ENCODE measurements at places on chromosomes 7 and 10.

DNA sequence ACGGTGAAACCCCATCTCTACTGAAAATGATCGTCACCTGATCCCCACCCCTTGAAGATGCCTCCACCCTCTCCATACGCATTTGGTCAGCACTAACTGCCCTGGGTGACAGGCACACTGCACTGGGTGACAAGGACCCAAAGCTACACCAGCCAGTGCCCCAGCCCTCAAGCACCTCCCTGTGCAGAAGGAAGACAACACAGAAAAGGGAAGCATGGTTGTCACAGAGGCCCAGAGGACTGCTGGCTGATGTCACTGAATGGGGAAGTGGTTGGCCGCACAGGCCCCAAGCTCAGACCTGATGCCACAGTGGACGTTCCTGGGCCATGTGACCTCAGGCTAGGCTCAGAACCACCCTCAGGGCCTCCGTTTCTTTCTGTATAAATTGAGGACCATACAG, 4.2 kb upstream of the PILRA start:
- no peak for DNase-seq

DNA sequence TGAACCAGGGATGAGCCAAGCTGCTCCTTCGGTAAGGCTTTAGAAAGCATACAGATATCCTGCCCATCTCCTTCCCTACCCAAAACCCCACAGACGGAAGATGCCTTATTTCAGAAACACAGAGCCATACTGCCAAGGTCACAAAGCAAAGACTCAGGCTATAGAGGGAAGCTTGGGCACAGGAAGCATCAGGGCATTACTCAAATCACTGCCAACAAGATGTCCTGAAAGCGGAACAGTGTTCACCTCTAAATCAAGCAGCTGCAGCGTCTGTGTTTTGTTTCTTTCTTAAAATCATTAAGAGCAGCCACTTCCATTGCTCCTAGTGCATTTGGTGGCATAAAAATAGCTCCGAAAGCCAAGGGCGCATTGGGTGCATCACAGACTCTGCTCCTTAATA, 307.3 kb downstream of the SORCS1 start:
- DNase-seq: no peak

GRCh38 chr10:110373059-110373458, 68.3 kb upstream of the SMNDC1 start:
- DNase-seq: no peak

GRCh38 chr7:151631570-151631952, 111.9 kb upstream of the RHEB start:
- DNase-seq: no peak

DNA sequence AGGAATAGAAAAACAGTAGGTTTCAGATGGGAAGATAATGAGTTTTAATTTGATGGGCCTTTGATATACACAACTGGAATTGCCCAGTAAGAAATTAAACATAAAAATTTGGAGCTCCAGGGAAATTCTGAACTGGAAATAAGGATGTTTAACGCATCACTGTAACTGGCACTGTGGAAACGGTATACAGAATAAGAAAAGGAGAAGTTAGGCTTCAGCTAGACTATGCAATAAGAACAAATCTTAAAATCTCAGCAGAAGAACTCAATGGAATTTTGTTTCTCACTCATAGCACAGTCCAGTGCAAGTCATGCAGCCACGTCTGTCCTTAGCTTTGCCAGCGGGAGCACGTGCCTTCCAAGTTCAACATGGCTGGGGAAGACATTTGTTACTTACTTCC, 52.9 kb upstream of the FGL2 start:
- no peak for DNase-seq

- DNase-seq: no peak
These were observed 34.2 kb downstream of the BICC1 start for GRCh38 chr10:58546722-58547445.

DNA sequence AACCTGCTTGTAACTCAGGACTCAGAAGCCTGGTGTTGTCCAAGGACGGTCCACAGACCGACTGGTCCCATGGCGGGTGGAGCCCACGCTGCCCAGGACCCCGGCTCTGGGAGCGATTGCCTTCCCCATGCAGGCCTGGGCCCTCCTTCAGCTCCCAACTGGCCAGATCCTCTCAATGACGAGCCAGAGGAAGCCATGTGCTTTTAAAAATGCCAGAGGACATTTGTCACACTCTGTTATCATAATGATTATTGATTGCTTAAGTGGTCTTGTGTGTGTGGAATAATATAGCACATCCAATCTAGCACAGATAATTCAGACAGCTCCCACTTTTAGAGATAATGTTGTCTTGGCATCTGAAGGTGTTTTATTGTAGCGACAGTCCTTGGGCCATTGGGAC, 22.6 kb upstream of the OGDHL start:
- DNase-seq: no peak

DNA sequence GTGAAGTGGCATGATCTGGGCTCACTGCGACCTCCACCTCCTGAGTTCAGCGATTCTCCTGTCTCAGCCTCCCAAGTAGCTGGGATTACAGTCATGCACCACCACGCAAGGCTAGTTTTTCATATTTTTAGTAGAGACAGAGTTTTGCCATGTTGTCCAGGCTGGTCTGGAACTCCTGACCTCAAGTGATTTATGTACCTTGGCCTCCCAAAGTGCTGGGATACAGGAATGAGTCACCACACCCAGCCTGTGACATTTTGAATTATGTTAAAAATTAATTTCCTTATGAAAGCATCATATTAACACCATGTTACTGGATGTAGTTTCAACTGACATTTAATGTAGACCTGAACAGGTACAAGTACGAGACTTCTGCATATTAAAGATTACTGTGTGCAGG, 24.3 kb downstream of the ABCB4 start:
- DNase-seq: no peak

DNA sequence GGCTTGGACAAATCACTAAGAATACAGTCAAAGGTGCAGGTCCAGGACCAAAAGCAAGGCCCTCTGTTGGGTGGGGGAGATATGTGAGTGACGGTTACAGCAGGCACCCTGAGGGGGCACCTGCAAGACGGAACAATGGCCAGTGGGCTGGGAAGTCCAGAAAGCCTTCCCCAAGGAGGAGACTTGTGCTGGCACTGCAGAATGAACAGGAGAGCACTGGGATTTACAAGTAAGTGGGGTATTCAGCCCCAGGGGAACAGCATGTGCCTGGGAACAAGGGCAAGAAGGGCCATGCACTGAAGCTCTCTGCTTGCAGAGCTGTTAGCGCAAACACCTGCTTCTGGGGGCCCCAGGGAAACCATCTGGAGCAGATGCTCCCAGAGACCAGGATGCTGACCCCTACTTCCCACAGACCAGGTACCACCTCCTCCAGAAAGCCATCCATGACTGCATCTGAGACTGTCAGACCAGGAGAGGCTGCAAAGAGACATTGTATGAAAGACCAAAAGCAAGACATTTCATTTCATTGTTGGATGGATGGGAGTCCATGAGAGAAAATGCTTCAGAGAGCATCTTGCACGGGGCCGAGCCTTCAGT, 24.6 kb upstream of the ZMIZ1 start:
- no peak for DNase-seq

DNA sequence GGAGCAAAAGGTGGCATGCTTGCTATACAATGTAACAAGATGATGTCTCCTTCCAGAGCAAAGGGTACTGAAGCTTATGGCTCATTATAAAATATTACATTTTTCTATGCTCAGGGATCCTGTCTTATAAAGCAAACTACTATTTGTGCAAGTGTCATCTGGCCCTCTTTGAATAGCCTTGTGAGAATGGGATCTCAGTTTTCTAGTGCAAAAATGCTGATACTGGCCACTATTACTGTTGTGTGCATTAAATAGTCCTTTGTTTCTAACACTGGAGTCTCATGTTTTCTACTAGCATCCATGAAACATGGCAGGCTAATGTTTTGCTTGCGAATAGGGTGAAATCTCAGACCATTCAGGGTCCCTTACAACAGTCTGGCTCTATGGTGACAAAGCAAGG, 823.0 kb downstream of the REEP3 start:
- DNase-seq: no peak

GRCh38 chr7:1121476-1121875, 33.6 kb downstream of the GPER1 start:
- DNase-seq: no peak

GRCh38 chr10:35643151-35644049, 1.3 kb upstream of the FZD8 start:
- DNase-seq: peak; percentile 56

DNA sequence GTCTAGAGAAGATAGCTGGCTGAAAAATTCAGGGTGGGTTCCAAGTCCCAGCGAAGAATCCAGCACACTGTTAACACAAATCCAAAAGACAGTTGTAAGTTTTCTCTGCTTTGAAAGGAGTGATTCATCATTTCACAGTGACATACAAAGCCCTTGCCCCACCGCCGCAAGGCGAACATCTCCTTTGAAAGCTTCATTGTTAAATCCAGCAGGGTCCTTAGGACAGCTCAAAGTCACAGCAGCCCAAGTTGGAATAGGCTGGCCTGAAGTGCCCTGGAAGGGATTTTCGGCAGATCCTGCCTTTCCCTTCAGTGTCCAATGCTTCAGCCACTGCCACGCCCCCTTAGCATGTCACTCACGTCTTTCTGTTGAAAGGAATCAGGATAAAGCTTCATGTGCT, 526.1 kb downstream of the CALN1 start:
- DNase-seq: no peak

- no peak for DNase-seq
These were observed 126.6 kb downstream of the TRRAP start for GRCh38 chr7:99004781-99005500.

DNA sequence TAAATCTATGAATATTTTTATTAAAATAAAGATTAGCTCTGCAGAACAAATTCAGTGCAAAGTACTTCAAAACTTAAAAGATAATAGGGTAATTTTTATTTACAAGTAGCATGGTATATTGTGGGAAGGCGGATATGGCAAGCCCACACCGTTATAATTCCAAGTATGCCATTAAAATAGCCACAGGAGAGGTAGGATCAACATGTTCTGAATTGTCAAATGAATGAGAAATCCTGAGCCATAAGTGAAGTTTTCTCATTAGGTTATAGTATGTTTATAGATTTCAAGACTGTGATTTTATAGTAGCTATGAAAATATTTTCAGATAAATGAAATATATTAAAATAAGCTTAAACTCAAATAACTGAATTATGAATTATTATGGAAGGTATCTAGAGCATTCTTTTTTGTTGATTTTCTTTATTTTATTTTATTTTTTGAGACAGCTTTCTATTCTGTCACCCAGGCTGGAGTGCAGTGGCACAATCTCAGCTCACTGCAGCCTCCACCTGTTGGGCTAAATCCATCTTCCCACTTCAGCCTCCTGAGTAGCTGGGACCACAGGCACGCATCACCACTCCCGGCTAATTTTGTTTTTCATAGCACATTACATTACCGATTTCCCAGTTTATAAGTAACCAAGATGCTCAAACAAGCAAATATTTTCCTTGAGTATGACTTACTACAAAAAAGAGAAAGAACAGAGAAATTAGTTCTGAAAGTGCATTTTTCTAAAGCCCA, 956.6 kb downstream of the GATA3 start:
- no peak for DNase-seq

- no peak for DNase-seq
These were observed 107.7 kb upstream of the TMEM168 start for GRCh38 chr7:112897839-112898431.

- DNase-seq: peak; percentile 29
These were observed 94.0 kb upstream of the LANCL2 start for GRCh38 chr7:55271069-55271626.

DNA sequence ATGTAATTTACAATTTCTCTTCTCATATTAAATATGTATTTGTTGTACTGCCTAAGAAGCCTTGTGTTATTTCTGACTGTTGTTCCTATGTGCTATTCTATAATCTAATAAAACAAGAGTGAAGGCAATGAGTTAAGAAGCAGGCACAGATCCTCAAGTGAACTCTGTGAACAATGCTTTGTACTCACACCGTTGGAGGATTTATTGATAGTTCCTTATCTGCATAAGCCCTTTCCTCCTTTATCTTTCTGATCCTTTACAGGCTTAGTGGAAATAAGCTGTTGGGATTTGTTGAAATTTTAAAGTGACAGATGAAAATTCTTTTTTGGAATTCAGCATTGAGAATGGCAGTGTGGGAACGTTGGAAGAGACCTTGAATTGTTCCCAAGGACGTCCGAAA, 329.6 kb upstream of the NPVF start:
- no peak for DNase-seq

- peak; percentile 62 for DNase-seq
These were observed 115.0 kb downstream of the ADCY1 start for GRCh38 chr7:45689011-45689796.

DNA sequence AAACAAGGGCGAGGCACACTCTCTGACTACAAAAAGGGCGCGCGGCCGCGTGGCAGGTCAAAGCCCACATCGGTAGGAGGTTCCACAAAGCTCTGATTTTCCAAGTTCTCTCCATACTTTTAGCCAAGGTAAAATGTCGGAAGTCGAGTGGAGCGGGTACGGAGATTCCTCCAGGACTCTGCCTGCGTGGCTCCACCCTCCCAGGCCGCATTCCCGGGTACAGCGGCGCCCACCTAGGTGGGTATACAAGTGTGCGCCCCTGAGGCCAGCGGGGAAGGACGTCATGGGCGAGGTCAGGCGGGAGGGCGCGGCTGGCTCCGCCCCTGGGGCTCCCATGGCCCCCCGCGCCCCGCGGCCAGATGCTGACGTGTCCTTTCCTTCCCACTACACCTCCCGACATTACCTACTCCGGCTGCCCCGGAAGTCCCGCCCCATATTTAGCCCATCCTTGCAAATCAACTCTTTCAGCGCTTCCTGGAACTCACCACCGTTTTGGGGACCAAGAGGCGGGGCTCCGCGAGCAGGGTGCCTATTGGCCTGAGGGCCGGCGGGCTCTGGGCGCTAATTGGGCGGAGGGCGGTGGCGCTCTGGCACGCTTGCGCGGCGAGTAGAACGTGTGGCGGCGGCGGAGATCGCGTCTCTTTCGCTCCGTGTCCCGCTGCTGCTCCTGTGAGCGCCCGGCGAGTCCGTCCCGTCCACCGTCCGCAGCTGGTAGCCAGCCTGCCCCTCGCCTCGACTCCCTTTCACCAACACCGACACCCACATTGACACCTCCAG, at the start of gene SND1:
Gene SND1, plus strand, starts transcription at position 639 of the 777 bp plus-strand sequence. CDS start 180 bp downstream, outside the sequence.
- peak; percentile 93 for DNase-seq

DNA sequence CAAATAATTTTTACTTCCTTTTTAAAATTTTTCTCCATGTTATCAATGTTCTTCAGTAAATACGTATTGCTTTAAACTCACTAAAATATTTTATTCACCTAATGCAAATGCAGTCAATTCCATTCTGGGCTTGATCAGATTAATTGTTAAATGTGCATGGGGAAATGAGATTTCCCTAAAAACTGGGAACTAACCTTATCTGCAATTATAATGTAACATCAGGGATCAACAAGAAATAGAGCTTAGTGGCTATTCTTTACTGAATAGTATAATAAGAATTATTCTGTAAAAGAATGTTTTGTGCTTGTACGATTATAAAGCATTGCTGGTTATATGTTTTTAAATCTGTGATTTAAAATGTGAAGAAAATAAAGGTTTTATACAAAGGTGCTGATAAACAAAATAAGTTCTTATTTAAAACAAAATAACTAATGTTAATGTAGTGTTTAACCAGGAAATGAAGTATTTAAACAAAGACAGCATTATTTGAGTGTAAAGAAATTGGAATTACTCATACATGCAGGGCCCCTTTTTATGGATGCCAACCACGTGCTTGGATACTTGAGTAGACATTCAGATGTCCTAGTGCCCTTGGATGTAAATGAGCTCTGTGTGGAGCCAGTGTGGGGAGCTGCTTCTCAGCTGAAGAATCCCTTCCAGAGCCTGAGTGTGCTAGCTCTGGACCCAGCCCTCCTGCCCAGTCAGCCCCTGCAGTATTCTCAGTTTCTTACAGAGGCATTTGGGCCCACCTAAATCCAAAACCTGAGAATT, 84.2 kb downstream of the REEP3 start:
- DNase-seq: no peak

GRCh38 chr7:66125052-66125694, 10.5 kb downstream of the CRCP start:
- DNase-seq: no peak

GRCh38 chr10:115432188-115432819, 339.1 kb downstream of the ATRNL1 start:
- DNase-seq: no peak
